Metanephros (tissue), 2 donors: ENCODE measurements at places on chromosomes 1 and 21. TPM values are rescaled to one million over a fixed set of nuclear protein-coding genes. Genes with fewer than 3 reads are reported as not detected.

Gene CDC42SE1
- 48.6 TPM for total RNA-seq

Gene FOXD2
- 6.4 TPM for total RNA-seq

Gene COL8A2
- 3.7 TPM for total RNA-seq

Gene BCL2L15
- 0.93 TPM for total RNA-seq

Gene AMPD1
- 22.7 TPM for total RNA-seq

Gene CD1D
- 5.0 TPM for total RNA-seq

Gene PRDM15
- 8.1 TPM for total RNA-seq

Gene GPR37L1
- 0.06 TPM for total RNA-seq

Gene AADACL3
- total RNA-seq: not detected

Gene SLC25A34
- total RNA-seq: 3.4 TPM

Gene C1QA
- 51.6 TPM for total RNA-seq

Gene ZNF683
- not detected for total RNA-seq

Gene IQGAP3
- 11.3 TPM for total RNA-seq

Gene LCE4A
- total RNA-seq: not detected

Gene MMEL1
- total RNA-seq: 6.8 TPM

Gene ATP1A4
- total RNA-seq: 0.76 TPM

Gene LDLRAD2
- 0.23 TPM for total RNA-seq

Gene ARHGAP29
- total RNA-seq: 83.4 TPM

Gene NEK2
- 10.2 TPM for total RNA-seq
